ENCODE measurements at places on chromosomes 1 and 21.

GRCh38 chr1:208243527-208243966 lies 637 bp downstream of the PLXNA2 start:
- no peak for DNase-seq

- peak; percentile 94 for DNase-seq
Observed at GRCh38 chr1:67686267-67687197, 1.5 kb downstream of the GADD45A start.

GRCh38 chr1:151326619-151327222 lies 495 bp downstream of the PI4KB start:
- no peak for DNase-seq

DNA sequence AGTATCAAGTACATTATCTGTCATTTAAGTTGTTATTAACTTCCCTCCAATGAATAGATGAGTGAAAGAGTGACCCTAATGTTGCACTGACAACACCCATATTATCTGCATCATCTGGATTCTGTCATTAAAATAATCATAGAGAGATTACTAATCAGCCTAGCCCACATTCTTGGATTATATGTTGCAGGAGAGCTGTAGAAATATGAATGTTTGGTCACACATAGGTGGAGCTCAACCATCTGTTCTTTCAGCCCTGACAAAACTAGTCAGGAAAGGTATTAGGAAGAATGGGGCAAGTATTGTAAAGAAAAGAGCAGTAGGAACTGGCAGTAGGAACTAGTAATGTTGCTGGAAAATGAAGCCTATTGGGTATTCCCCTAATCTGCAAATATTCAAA lies 15.4 kb downstream of the FLG2 start:
- DNase-seq, result no peak

DNA sequence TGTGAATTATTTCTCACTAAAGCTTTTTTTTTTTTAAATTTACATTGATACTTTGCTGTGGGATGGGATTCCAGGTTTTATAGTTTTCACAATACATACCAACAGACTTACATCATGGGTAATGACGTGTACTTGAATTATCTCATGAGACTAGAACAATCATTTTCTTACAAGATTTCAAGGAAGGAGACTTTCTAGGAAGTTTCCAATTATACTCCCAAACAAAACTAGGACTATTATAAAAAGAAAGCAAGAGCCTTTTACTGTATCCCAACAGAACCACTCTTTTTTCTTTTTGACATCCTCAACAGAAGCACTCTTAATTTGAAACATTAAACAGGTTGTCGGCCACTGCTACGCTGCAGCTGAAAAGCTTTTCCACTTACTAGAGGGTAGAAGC lies 48.7 kb downstream of the TESK2 start:
- DNase-seq, result no peak

All from LoVo (cell line).